ENCODE measurements at places on chromosomes 6 and 20.

DNA sequence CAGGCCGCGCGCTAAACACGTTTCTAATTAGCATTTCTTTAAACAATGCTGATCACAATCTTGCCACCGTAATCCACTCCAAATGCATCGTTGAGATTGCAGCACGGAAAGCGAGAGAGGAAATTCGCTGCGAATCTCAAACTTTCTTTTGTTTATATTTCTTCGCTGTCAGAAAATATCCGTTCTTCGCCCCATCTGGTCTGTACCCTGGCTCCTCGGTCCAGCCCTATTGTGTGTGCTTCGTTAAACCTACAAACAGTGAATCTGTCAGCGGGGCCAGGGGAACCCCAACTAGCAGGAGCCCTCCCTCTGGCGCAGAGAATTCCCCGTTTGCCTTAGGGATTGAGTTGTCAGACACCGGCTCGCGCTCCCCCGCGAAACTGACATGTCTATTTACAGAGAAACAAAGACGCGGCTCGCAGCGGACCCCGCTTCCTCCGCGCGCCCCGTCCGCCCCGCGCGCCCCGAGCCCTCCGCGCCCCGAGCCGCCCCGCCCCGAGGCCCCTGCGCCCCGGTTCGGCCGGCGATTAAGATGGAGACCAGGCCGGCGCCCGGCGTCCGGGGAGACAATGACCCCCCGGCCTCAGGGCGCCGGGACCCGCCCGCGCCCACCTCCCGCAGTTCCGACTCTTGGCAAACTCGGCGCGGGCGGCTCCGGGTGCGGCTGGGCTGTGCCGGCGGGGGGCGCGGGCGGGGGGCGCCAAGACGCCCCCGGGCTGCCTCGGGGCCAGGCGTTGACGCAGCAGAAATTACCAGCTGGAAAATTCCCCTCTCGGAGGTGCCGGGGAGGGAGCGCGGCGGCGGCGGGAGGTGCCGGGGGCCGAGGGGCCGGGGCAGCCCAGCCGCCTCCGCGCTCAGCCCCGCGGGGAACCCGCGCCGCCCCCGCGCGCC, 874 bp downstream of the ZBTB46 start:
- DNase-seq: no peak

- no peak for DNase-seq
These were observed 72.2 kb downstream of the RIN2 start for GRCh38 chr20:19830211-19830785.

GRCh38 chr6:47545223-47545622, 67.6 kb downstream of the CD2AP start:
- no peak for DNase-seq

DNA sequence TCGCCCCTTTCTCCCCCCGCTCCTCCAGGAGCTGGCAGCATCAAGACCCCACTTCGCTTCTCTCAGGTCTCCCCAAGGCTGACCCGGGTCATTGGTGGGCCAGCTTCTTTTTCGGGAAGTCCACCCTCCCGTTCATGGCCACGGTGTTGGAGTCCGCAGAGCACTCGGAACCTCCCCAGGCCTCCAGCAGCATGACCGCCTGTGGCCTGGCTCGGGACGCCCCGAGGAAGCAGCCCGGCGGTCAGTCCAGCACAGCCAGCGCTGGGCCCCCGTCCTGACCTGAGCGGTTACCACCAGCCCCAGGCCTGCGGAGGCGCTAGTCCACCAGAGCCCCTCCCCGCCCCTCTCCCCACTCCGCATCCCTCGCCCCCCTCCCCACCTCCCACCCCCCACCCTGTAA, 1.0 kb downstream of the PPDPF start:
- no peak for DNase-seq

- no peak for DNase-seq
These were observed 296.9 kb upstream of the SGK1 start for GRCh38 chr6:134614606-134615485.

- DNase-seq: no peak
These were observed 85.2 kb downstream of the TCP11 start for GRCh38 chr6:35055891-35056290.
